ENCODE measurements at places on chromosomes 1 and 21.

DNA sequence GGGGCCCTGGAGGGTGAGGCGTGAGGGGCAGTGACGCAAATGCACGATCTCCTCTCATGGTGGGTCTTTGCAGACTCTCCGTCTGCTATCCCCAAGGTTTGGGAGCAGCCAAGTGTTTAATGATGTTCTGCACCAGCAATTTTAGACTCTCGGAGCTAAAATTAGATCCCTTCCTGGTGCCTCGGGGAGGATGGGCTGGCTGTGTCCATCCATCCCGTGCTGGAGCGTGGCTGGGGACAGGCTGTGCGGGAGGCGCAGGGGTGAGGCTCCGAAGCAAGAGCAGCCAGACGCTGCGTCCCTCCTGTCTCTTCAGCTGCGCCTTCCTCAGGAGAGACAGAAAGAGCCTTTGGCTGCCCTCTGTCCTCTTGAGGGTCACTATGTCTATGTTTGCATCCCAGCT is 387.6 kb downstream of the CAMTA1 start:
- no peak for DNase-seq

DNA sequence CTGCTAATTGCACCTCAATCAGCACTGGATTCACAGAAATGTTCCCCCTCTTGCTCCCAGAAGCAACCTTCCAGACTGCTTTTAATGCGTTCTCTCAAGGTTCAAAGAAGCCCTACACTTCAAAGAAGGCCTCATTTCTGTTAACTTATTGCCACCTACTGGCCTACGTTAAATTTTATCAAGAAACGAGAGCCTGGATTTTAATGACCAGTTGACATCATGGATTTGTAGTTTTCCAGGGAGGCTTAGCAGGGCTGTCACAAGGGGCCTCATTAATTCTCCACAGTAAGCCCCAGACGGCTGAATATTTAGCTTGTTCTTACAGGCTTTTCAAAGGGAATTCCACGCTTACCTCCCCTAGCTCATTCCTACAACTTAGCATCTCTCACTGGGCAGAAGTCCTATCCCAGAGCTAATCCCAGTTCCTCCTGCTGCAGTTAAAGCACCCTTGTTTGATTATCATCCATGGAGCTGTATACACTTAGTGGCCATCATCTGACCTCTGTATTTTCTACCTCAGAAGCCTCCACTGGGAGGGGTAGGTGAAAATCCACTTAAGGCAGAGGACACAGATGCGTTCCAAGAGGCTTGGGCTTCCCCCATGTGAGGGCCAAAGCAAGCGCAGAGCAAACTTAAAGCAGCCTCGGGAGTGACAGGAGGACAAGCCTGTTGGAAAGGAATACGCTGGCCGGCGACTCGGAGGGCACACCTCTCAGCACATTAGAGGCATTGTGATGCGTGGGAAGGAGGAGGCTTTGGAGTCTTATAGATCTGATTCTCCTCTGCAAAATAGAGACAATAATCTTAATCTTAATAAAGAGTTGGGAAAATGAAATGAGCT is 32.2 kb upstream of the CYP4X1 start:
- no peak for DNase-seq

- DNase-seq = no peak
These were observed 120.6 kb downstream of the NAV1 start for GRCh38 chr1:201659572-201659971.

DNA sequence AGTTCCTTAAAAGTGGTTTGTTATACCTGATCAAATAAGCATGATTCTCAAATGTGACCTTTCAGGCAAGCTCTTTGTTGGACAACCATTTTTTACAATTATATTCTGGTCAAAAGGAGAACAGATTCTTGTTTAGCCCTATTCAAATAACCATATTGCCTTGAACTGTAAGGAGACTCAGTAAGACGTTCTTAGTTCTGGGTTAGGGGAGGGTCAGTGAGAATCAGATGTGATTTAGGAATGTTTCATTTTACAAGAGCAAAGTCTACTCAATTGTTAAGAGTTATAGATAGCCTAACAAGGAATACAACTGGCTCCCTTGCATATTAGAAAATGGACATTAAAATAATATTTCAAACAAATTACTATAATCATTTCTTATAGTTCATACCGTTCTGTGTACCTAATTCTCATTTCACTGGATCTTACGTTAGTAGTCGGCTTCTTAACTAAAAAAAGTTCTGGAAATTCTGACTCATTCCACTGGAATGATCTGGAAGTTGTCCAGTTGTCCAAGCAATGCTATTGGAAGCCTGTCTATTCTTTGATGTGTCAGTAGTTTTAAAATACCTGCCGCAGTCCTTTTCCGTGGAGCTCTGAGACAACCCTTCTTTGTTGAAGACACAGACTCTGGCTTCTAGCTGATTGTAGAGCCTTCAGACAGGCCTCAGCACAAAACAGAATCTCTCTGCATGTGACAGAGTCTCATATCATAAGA is 88.8 kb downstream of the MAST2 start:
- no peak for DNase-seq

DNA sequence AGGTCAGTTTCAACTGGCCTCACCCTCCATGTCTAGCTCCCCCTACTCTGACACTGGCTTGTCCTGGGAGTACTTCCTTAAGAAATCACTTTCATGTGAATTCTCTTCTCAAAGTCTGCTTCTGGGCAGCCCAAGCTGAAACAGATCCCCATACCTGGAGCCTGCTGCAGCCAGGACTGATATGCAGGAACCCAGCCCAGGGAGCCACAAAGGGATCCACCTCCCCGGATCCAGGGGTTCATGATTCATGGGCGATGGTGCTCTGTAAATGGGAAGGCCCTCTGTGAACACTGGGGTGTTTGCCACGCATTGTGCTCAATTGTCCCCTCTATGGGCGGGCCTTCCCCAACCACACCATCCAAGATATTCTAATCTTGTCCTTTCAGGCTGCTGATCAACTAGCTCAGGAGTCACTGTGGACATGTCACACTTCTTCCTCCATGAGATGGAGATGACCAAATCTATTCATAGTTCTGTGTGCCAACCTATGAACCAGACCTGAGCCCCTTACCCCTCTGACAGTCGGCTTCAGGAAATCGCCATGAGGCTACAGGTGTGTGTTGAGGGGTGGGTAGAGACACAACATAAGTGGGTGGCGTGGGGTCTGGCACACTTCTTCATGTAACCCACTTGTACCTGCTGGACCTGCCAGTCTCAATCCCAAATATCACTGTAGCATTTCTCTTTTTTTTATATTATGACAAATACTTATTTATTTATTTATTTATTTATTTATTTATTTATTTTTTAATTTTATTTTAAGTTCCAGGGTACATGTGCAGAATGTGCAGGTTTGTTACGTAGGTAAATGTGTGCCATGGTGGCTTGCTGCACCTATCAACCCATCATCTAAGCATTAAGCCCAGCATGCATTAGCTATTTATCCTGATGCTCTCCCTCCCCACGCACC is 41.8 kb downstream of the RUNX3 start:
- DNase-seq = no peak

DNA sequence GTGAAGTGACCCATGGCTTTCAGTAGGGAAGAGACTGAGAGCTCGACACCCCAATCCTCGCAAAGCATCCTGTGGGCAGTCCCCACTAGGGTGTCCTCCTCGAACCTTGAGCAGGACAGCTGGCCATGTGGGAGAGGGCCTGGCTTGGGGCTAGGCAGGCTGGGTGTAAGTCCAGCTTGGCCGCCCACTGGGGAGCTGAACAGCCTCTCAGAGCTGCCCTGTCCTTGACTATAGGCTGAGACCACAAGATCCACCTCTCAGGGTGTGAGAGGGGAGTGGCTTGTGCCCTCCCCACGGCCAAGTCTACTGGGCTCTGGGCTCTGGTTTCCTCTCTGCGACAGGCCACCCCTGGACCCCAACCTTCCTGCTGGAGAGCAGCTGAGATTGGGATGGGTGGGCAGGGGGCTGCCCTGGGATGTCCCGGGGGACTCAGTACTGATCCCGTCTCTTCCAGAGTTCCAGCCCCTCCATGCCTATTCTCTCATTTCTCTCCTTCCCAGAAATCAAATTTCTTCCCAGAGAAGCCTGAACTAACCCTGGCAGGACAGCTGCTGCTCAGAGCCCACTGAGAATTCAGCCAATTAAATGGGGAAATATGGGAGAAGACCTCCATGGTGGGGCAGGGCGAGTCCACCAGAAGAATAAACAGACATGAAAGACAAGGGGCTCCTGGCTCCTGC is 282.9 kb downstream of the PTPRU start:
- DNase-seq = no peak

DNA sequence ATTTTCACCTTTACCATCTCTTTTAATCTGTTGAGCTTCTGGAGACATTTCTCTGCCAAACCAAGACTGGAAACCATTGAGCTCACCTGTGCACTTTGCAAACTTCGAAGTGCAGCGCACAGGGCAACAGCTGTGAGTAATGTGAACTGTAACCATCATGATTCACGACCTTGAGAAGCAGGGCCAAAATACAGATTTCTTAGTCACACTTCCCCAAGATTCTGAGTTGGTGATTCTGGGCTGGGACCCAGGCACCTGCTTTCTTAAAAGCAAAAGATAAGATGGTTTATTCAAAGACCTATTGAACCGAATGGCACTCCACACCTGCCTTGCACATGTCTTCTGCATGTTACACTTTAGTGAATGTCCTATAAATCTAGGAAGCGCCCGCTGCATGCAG is 10.2 kb downstream of the AGTRAP start:
- no peak for DNase-seq

DNA sequence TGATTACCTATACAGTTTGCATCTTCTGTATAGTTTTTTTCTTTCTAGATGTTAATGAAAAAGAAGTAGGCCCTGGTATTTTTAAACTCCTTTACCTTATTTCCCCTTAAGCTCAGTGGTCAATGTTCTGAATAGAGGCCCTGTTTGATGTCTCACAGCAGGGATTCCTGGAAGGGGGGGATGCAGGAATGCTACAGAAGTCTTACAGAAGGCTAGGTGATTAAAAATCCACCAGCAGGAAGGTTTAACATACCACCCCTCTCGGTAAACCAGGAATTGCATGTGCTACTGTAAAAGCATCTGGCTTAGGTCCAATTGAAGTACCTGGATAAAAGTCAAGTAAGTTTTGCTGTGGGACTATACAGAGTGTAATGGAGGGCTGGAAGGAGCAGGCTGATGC is 78.3 kb downstream of the NOS1AP start:
- DNase-seq = no peak

DNA sequence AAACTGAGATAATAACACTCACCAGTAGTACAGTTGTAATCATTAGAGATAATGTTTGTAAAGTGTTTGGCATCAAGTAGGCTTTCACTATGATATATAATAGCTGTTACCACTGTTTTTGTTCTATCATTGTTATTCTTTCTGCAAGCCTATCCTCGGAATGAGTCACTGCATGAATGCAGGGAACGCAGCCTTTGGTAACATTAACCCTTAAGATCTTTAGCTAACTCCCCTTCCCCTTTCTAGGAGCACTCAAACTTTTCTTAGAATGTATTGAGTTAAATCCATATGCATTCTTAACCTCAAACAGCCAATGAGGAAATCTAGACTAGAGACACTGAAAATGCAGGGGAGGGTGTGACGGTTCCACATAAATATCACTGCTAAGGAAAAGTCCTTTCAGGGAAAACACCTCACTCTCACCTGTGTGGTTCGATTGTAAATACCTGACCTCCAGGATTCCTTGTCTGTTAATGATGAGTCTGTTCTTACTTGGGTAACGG is 467.3 kb downstream of the SETD4 start:
- DNase-seq = no peak

DNA sequence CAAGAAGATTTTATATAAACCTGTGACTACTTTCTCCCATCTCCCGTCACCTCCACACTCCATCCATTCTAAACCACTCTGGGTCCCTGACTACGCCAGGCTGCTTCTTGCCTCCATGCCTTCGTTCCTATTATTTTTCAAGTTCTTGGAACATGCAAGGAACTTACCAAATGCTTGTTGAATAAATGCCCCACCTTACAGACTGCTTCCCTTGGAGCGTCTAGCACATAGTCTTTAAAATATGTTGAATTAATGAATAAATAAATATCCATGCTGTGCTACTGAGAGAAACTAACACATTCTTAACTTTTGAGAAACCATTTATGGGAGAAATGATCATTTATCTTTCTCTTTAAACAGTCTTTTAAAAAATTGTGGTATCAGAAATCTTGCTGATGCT is 27.6 kb downstream of the VTCN1 start:
- no peak for DNase-seq

DNA sequence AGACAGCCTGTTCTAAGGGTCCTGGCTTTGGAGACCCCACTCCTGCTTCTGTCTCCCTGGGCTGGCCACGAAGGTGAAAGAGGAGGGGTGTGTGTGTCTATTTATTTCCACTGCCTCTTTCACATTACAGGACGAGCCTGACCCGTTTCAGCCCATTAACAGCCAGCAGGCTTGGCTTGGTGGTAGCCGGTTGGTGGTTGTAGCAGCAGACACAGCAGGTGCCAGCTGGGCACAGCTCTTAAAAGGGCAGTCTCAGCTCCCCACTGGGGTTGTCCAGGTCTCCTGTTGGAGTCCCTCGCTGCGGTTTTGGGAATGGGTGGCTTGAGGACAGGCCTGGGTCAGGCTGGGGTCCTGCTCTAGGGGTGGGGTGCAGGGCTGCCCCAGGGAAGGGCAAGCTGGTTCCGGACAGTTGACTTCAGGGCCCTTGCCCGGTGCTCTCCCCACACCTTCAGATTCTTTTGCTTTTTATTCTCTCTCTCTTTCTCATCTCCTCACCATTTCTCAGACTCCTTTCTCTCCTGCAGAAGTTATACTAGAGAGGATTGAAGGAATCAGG is 84.6 kb downstream of the ACTL8 start:
- no peak for DNase-seq

DNA sequence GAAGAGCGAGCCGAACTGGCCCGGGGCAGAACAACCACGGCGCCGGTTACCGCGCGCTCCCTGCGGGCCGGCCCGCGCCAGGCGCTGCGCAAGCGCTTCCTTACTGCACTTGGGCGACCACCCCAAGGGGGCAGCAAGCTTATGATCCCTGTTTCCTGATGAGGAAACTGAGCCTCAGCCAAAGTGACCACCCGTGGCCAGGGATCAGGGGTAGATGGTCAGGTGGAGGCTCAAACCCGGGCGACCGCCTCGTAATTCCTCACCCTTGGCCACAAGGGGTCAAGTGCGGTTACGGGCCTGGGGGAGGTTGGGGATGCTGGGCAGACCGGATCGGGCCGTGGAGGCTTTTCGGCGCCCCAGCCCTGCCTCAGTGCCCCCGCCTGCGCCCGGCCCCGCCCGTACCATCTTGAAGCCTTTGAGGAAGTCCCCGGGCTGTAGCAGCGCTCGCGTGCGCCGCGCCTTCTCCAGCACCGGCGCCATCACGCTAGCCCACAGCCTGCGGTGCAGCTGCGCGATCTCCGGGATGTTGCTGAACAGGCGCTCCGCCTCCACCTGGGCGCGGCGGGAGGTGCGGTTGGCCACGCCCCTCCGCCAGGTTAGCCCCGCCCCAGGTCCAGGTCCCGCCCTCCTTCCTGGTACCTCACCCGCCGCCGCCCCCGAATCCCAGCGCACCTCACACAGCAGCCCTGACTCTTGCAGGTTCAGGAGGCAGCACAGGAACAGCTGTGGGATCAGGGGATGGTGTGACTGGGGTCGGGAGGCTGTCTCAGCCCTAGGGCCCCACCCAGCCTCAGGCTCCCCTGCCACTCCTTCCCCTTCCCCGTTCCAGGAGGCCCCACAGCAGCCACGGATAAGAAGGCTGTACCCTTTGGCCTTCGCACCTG is 5.4 kb upstream of the TNFRSF25 start:
- DNase-seq = no peak

Measured in NCI-H1092 (cell line).